ENCODE measurements at places on chromosomes 2 and 18.

DNA sequence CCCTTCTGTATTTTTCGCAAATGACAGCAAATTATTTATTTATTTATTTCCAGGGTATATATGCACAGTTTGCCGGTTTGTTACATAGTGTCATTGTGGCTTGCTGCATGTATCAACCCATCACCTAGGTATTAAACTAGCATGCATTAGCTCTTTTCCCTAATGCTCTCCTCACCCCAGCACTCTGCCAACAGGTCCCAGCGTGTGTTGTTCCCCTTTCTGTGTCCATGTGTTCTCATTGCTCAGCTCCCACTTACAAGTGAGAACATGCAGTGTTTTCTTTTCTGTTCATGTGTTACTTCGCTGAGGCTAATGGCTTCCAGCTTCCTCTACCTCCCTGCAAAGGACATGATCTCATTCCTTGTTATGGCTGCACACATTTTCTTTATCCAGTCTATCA lies 592.3 kb downstream of the TRIB2 start:
- no peak for DNase-seq

- no peak for DNase-seq
Observed at GRCh38 chr2:140586379-140586778, 1544.4 kb downstream of the LRP1B start.

GRCh38 chr2:168622559-168622958 lies 166.5 kb downstream of the CERS6 start:
- DNase-seq: no peak

DNA sequence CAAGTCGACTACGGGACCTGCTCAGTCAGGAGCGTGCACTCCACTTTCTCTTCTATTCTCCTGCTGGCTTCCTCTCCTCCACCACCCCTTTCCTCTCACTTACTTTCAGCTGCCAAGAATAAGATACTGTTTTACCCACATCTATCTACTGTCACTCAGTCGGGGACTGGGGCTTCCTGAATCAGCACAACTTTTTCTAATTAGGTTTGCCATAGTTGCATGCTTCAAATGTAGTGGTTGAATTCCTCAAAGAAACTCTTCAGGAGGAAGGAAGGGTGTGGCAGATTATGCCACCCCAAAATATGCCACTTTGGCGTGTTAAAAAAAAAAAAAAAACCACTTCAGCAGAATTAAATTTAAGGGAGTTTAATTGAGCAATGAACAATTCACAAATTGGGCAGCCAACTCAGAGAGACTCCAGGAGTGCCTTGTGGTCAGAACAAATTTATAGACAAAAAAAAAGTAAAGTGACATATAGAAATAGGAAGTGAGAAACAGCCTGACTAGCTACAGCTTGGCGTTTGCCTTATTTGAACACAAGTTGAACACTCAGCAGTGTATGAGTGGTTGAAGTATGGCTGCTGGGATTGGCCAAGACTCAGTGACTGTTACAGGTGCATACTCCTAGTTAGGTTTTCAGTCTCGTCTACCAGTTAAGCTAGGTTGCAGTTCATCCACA lies 32.5 kb upstream of the RMDN2 start:
- DNase-seq: no peak

GRCh38 chr18:44123743-44124142 lies 556.9 kb upstream of the SETBP1 start:
- DNase-seq: no peak

DNA sequence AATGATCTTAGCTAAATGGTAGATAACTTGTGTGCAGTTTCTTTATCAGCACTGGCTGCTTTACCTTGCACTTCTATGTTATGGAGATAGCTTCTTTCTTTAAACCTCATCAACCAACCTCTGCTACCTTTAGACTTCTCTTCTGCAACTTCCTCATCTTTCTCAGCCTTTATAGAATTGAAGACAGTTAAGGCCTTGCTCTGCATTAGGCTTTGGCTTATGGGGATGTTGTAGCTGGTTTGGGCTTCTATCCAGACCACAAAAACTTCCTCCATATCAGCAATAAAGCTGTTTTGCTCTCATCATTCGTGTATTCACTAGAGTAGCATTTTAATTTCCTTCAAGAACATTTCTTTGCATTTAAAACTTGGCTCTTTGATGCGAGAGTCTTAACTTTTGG lies 123.7 kb downstream of the PIK3C3 start:
- no peak for DNase-seq

DNA sequence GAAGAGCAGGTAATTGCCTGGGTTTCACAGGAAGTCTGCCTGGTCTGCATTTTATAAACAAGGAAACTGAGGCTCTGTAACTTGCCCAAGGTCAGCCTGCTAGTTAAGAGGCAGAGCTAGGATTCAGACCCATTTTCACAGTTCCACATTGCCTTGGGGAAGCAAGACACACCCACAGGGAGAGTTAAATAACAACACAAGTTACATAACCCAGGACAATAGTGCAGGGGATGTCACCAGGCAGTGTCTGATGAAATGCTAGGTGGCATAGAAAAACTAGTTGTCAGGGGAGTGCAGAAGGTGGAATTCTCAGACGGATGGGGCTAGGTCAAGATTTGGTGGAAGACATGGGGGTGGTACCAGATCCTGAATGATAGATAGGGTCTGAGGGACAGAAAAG lies 69.7 kb downstream of the PRKCE start:
- no peak for DNase-seq

Measured in trophoblast cell (in vitro differentiated cells and primary cell).